ENCODE measurements at places on chromosomes 16 and 17.

DNA sequence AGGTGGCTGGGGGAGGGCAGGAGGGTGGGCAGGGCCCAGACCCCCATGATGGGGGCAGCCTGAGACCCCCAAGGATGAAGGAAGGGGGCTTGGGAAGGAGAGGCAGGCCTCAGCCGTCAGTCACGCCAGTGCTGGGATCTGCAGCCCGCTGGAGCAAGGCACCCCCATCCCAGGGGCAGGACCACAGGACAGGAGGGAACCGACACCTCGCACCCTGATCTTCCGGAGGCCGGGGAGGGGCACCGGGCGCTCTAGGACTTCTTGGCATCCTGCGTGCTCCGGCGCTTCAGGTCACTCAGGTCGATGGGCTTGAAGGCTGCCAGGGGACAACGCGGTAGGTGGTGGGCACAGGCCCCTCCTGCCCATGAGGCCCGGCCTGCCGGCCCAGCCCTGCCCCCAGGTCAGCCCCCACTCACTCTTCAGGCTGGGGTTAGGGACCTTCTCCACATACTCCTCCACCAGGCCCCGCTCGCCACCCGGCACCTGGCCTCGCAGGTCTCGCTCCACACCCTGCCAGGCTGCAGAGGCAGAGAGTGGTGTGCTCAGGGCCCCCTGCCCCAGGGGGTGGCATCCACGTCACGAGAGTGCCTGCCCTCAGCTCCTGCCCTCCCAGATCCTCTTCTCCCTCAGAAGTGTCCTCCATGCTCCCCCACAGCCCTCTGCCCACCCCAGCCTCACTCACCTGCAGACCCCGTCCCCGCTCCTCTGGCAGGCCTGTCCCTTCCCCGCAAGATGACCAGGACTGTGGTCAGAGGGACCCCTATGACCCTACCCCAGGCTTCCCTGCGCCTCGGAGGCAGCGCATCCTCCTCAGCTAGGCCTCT lies 9.9 kb downstream of the MCRIP1 start:
- H3K4me3 ChIP-seq: no peak overlapping the region
- no peak overlapping the region for H3K27ac ChIP-seq
- H3K36me3 ChIP-seq: peaks cover 1% of the 10 kb centered on the region
- H3K4me1 ChIP-seq: peaks cover 4% of the 10 kb centered on the region
- H3K27me3 ChIP-seq: no peaks in the 10 kb centered on the region

DNA sequence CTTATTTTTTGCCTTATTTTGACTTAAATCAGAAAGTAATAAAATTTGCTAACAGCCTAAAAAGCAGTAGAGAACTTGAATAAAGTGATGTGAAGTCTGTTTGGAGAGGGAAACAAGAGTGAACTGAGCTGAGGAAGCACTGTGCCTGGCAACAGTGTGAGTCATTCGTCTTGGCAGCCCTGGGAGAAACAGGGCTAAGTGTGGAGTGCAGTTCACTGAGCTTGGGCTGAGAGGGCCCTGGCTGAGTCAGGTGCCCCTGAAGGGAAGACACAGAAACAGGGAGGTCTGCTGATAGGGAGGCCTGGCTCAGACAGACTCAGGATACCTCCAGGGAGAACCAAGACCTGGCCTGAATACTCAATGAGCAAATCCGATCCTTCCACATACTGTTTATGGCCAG lies 132.1 kb downstream of the HS3ST4 start:
- no peak overlapping the region for H3K4me3 ChIP-seq
- peaks cover 4% of the 10 kb centered on the region for H3K27me3 ChIP-seq
- no peaks in the 10 kb centered on the region for H3K36me3 ChIP-seq
- H3K4me1 ChIP-seq: no peaks in the 10 kb centered on the region
- no peak for DNase-seq
- no peak overlapping the region for H3K27ac ChIP-seq

DNA sequence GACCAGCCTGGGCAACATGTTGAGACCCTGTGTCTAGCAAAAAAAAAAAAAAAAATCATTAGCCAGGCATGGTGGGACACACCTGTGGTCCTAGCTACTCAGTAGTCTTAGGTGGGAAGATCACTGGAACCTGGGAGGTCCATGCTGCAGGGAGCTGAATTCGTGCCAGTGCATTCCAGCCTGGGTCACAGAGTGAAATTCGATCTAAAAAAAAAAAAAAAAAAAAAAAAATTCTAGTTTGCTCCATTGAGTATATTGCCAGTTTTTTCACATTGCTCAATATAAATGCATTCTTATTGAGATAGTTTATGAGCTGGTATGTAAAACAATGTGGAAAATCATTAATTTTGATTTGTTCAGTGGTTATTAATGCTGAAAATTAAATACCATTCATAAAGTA lies 52.0 kb downstream of the ABHD15 start:
- no peak for DNase-seq
- H3K27me3 ChIP-seq: no peaks in the 10 kb centered on the region
- no peak overlapping the region for H3K27ac ChIP-seq
- H3K36me3 ChIP-seq: peaks cover 26% of the 10 kb centered on the region

DNA sequence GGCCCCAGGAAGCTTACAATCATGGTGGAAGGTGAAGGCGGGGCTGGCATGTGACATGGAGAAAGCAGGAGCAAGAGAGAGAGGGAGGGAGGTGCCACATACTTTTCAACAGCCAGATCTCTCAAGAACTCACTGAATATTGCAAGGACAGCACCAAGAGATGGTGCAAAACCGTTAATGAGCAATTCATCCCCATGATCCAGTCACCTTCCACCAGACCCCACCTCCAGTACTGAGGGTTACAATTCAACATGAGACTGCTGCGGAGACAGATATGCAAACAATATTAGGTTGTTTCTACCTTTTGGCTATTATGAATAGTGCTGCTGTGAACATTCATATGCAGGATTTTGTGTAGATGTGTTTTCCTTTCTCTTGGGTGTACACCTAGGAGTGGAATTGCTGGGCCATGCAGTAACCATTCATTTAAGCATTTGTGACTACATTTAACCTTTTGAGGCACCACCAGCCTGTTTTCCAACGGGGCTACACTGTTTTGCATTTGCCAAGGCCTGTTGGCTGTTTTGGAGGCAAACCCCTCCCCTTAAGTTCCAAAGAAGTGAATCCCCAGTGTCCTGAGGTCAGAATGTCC lies 28.8 kb downstream of the PLCG2 start:
- peaks cover 5% of the 10 kb centered on the region for H3K36me3 ChIP-seq
- peaks cover 26% of the 10 kb centered on the region for H3K4me1 ChIP-seq
- no peak overlapping the region for H3K4me3 ChIP-seq
- no peak overlapping the region for H3K27ac ChIP-seq
- H3K27me3 ChIP-seq: peaks cover 5% of the 10 kb centered on the region
- DNase-seq: no peak

DNA sequence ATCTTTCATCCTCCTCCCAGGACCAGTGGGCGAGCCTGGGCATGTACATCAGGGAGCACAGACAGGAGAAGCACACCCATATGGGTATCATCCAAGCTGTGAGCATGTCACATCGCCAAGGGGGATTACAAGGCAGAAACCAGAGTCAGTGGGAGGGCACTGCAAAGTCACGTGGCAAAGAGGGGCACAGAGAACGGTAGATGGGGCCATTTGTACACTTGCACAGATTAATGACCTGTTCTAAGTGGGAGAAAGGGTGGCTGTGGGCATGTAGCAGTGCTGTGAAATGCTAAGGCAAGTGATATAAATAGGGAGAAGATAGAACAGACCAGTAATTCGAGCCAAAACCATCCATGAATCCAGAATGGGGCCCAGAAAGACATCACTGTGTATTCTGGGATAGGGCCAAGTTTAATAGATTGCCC lies 265.0 kb downstream of the CPPED1 start:
- H3K4me3 ChIP-seq: no peak overlapping the region
- H3K4me1 ChIP-seq: peaks cover 33% of the 10 kb centered on the region
- H3K36me3 ChIP-seq: peaks cover 4% of the 10 kb centered on the region
- H3K27me3 ChIP-seq: no peaks in the 10 kb centered on the region

GRCh38 chr17:48543854-48544348 lies 1.0 kb downstream of the HOXB2 start:
- H3K4me3 ChIP-seq: peak overlapping the region; percentile 96
- peaks cover 50% of the 10 kb centered on the region for H3K4me1 ChIP-seq

DNA sequence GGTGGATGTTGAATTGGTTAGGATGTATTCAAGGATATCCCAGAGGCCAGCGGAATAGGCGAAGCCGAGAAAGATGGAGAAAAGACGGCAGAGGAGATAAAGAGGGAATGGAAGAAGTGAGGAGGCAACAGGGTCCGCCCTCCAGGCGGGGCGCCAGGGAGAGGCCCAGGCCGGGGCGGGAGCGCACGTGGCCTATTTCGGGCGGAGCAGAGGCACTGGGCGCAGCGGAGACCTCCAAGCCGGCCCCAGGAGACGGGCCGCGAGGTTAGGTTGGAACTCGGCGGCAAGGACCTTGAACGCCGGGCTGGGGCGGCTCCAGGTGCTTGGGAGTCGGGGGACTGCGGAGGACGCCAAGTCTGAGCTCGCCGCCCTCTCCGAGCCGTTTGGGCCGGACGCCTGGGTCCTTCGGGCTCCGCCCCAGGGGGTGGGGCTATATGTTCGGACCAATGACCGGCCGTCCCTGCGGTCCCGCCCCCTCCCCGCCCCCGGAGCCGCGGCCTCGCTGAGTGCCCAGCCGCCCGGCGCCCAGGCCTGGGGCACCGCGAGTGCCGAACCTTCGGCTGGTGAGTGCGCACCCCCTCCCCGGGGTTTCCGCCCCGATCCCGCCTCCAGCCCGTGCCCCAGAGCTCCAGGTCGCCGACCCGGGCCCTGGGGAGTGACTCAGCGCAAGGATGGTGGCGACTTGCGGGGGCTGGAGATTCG lies at the start of gene ZNF771:
ZNF771 (plus strand) TSS at position 505 of the 702 bp plus-strand sequence. CDS start 448 bp downstream, outside the sequence.
- peak; percentile 93 for DNase-seq
- H3K4me1 ChIP-seq: peaks cover 18% of the 10 kb centered on the region
- peak within 1 kb of the TSS; percentile 98 for H3K4me3 ChIP-seq
- peaks cover 2% of the 10 kb centered on the region for H3K27me3 ChIP-seq

DNA sequence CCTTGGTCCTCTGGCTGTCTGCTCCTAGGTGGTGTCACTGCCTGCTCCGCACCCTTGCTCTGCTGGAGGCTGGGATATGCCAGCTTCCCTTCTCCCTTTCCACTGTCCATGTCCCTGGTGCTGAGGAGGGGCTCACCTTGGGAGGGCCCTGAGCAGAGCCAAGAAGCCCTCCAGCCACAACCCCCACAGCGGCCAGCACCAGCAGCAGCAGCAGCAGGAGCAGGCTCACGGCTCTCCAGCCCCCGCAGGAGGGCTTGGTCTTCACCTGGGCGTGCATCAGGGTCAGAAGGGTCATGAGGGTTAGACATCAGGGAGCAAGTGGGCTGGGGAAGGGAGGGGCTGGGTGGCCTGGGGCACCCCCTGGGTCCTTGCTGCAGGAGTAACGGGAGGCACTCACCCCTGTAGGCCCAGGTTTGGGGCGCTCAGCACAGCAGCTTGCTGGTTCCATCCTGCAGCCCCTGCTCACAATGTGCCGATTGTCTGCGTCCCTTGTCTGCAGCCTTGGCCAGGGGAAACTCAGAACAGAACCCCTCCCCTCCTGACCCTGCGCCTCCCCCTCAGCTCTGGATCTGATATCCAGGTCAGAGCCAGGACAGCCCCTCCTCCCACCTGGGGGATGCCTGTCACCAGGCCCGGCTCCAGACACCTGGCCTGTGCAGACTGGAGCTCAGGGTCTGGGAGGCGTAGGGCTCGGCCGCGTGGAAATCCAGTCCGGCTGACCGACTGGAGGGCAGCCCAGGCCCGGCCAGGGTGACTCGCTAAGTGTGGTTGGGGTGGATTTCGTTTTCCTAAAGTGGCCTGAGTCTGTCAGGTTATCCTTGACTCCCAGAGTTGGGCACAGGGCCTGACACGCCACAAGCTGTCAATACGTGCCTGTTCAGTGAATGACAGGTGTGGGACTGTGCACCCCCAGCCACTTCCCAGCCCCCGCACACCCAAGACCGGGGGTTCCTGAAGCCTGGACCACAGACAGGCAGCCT lies at the start of gene BRICD5:
BRICD5 (minus strand) TSS at position 478 of the 980 bp plus-strand sequence; CDS start at position 448, 30 bp downstream.
- H3K36me3 ChIP-seq: peaks cover 8% of the 10 kb centered on the region
- H3K4me1 ChIP-seq: peaks cover 26% of the 10 kb centered on the region
- DNase-seq: no peak

- peak; percentile 81 for DNase-seq
- no peaks in the 10 kb centered on the region for H3K27me3 ChIP-seq
- H3K27ac ChIP-seq: peak within 1 kb of the TSS; percentile 98
- H3K36me3 ChIP-seq: peaks cover 36% of the 10 kb centered on the region
- H3K4me3 ChIP-seq: peak within 1 kb of the TSS; percentile 97
These were observed at the start of gene SF3B3 for GRCh38 chr16:70523743-70524398. SF3B3 (plus strand) TSS chr16:70523816; CDS start chr16:70526657, 2,841 bp downstream.

GRCh38 chr17:76492123-76492988 lies 8.9 kb downstream of the RHBDF2 start:
- H3K36me3 ChIP-seq: peaks cover 7% of the 10 kb centered on the region
- peak; percentile 65 for DNase-seq
- no peaks in the 10 kb centered on the region for H3K27me3 ChIP-seq

DNA sequence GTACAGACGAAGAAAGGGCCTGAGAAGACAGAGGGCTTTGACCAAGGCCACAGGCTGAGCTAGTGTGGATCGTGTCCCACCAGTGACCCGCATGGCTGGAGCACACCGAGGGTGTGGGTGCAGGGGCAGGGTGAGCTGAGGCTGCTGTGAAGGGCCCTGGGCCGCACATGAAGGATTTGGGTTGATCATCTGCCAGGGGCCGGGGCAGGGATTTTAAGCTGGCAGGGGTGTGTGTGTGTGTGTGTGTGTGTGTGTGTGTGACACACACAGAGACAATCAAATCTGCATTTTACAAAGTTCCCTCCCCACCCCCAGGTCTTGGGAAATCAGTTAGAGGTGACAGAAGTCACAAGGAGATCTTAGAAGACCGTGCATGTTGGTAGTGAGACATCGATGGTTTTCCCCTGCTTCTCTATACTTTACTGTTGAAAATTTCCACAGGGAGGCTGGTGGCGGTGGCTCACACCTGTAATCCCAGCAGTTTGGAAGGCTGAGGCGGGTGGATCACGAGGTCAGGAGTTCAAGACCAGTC lies 65.2 kb downstream of the SRCIN1 start:
- H3K4me3 ChIP-seq: no peak overlapping the region
- no peaks in the 10 kb centered on the region for H3K36me3 ChIP-seq
- H3K27me3 ChIP-seq: peaks cover 6% of the 10 kb centered on the region
- no peak overlapping the region for H3K27ac ChIP-seq
- H3K4me1 ChIP-seq: no peaks in the 10 kb centered on the region

- no peak overlapping the region for H3K27ac ChIP-seq
- no peaks in the 10 kb centered on the region for H3K27me3 ChIP-seq
- H3K4me1 ChIP-seq: peaks cover 19% of the 10 kb centered on the region
- H3K4me3 ChIP-seq: no peak overlapping the region
These were observed 177.3 kb downstream of the SEC14L1 start for GRCh38 chr17:77318021-77318420.

GRCh38 chr16:78659216-78659615 lies 559.8 kb downstream of the WWOX start:
- peaks cover 2% of the 10 kb centered on the region for H3K36me3 ChIP-seq
- H3K4me1 ChIP-seq: peaks cover 1% of the 10 kb centered on the region
- H3K4me3 ChIP-seq: no peak overlapping the region
- DNase-seq: no peak
- peaks cover 2% of the 10 kb centered on the region for H3K27me3 ChIP-seq
- H3K27ac ChIP-seq: no peak overlapping the region

- peak overlapping the region; percentile 79 for H3K4me3 ChIP-seq
- H3K4me1 ChIP-seq: peaks cover 37% of the 10 kb centered on the region
- peak; percentile 66 for DNase-seq
- no peaks in the 10 kb centered on the region for H3K36me3 ChIP-seq
- peaks cover 78% of the 10 kb centered on the region for H3K27me3 ChIP-seq
These were observed 2.0 kb downstream of the HOXB8 start for GRCh38 chr17:48612854-48613691.

GRCh38 chr17:68080411-68081150 lies 45.0 kb downstream of the KPNA2 start:
- peaks cover 10% of the 10 kb centered on the region for H3K27me3 ChIP-seq
- H3K27ac ChIP-seq: no peak overlapping the region
- peaks cover 12% of the 10 kb centered on the region for H3K4me1 ChIP-seq
- peaks cover 3% of the 10 kb centered on the region for H3K36me3 ChIP-seq
- no peak for DNase-seq
